Eye (tissue), 1 donor: ENCODE measurements at places on chromosomes 5 and 9.

DNA sequence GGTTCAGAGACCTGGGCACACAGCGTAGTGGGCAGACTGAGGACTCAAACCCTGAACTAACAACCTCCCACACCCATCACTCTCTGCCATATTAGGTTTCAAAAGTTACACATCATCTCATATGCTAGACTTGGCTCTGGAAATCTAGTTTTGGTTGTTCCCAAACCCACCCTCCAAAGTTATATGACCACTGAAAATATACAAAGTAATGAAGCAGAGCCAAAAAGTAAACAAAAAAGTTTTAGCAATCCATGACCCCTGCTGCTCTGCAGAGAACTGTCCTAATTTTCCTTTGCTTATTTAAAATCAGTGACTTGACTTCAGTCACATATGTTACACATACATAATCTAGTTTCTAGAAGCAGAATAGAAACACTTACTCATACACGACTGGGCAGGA, 155.6 kb upstream of the TAS2R1 start:
- no peak for DNase-seq

- DNase-seq: no peak
These were observed 38.2 kb downstream of the COL5A1 start for GRCh38 chr9:134679616-134680392.

- peak; percentile 35 for DNase-seq
These were observed 455.0 kb upstream of the ACTBL2 start for GRCh38 chr5:57937501-57938173.

DNA sequence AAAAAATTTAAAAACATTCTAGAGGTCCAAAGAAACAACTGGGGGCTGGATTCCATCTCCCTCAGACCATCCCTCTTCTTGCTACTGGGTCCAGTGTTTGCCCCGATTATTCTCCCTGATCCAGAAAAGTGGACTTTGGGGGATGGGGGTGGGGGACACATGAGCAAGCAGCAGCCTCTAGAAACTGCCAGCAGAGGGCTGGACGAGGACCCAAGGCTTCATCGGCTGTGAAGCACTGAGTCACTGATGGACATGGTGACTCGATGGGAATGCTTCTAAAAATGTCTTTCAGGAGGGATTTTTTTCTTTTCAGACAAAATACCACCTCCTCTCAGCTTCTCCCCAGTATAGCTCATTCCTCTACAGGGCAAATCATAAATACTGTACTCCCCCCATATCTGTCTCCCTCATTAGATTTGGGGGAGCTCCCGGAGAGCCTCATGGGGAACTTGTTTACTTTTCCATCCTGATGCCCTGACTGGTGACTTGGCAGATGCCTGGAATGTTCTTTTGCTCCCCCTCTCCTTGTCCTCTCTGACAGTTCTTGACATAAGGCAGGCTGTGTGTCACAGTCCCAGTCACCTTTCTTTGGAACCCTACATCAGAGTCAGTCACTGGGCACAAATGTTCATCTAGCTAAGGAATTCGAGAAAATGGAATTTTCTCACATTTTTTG, 67.2 kb upstream of the STC2 start:
- DNase-seq: no peak

- no peak for DNase-seq
These were observed 23.4 kb upstream of the GPX8 start for GRCh38 chr5:55136521-55136920.

DNA sequence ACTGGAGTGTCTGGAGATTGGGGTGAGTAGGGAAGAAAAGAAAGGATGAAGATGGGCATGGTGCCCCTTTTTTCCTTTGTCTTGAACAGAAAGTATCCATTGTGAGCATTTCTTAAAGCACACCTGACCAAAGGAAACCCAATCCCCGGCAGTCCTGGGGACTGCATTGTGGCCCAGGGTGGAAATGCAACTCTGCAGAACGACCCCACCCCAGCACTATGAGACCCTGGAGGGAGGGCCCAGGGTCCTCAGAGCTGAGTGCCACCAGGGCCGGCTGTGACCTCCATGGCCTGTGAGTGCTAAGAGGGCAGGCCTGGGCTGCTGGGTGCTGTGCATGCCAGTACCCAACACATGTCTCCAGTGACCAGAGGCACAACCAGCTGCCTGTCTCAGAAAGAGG, 18.5 kb downstream of the EEIG1 start:
- no peak for DNase-seq

GRCh38 chr9:2053883-2054845, 39.0 kb downstream of the SMARCA2 start:
- DNase-seq: no peak

DNA sequence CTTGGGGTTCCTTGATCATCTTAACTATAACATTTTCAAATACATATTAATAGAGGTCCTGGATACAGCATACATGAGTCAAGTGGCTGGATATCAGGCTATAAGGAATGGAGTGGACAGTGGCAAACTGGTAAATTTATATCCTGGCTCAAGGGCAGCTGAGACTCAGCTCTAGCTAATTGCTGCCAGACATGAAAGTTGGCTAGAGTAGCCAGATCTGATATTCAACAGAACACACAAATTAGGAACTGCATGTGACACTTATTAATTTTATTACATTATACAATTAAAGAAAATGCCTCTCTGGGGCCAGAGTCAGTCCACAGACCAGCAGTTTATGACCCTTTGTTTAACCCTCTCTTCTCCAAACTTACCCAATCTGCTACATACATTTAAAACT, 206.5 kb downstream of the KCTD16 start:
- DNase-seq: no peak

DNA sequence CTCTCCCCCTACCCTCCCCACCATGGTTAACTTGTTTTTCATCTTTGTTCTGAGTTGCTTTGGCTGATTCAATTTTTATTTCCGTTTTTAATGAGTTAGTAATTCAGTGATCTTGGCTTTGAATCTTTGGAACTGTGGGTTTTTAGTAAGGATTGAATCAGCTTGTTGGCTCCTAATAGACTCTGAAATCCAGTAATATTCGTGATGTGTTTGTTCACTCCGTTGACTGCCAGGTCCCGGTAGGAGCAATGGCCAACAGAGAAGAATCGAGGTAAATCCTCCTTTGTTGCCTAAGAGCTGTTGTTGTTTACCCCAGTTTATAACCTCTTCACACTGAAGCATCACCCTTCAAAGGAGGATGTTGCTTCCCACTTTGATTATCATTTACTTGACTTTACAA, 92.7 kb downstream of the PCSK1 start:
- no peak for DNase-seq

GRCh38 chr9:14027116-14027800, 286.7 kb downstream of the NFIB start:
- peak; percentile 28 for DNase-seq

GRCh38 chr5:100668511-100668910, 133.3 kb downstream of the FAM174A start:
- DNase-seq: no peak

- no peak for DNase-seq
These were observed 120.7 kb downstream of the DOCK8 start for GRCh38 chr9:335373-335772.

DNA sequence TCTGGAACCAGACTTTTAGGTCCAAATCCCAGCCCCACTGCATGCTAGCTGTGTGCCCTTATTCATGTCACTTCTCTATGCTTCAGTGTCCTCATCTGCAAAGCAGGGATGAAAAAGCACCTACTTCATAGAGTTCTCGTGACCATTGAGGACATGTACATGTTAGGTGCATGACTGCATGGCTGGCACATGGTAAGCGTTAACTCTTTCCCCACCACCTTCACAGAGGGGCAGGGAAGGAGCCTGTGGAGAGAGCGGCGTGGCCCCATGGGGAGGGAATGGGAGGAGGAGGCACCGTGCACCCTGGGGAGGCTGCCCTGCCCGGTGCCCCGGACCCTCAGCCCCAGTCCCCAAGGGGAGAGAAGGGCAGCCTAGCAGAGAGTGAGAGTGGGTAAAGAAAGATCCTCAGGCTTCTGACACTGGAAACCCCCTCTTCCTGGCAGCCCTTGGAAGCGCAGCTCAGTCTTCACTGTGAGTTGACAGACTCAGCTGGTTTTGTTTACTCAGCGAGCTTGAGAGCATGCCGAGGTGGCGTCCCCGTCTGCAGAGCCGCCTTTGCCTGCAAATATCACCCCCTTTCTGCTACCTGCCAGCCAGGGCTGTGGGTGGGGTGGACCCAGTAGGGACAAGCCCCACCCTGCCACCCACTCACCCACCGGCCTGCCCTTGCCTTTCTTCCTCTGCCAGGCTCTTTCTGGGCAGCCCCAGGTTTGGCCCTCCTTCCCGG, 10.6 kb upstream of the ANGPTL2 start:
- peak; percentile 54 for DNase-seq

- no peak for DNase-seq
These were observed 179.6 kb upstream of the SGCD start for GRCh38 chr5:156147261-156147943.

- no peak for DNase-seq
These were observed 11.4 kb downstream of the CEP72 start for GRCh38 chr5:623531-623930.

DNA sequence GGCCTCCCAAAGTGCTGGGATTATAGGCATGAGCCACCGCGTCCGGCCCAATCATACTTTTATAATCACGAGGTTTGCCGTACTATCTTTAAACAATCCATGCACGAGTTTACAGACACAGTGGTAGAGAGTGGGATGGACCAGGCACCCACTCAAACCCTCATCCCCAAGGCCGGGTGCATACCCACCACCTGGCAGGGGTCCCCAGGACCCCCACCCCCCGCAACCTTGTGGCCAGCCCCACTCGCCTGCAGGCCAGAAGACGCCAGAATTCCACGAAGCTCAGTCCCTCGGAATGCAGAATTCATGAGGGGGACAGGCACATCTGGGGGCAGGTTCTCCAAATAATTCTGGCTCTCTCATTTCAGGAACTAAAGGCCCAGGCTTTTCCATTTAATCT, 17.1 kb downstream of the NACC2 start:
- no peak for DNase-seq

GRCh38 chr5:94467954-94468930, 150.2 kb downstream of the KIAA0825 start:
- DNase-seq: no peak

- DNase-seq: no peak
These were observed 52.7 kb downstream of the AK8 start for GRCh38 chr9:132825430-132825829.

DNA sequence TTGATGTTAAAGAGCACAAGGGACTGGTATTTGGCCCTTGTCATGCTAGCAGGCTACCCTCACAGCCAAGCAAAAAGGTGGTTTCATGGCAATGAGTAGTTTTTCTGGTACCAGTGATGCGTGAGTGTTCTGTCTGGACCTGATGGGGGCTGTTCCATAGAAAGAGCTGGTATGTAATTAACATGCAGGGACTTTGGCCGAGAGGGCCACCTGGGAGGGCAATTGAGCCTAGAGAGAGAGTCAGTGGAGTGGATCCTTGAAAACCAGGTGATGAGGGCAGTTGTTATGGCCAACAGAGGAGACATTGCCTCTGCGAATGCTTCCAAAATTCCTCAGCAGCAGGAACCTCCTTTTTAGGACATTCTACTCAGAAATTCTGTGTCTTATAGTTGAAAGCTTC, 383.3 kb downstream of the PSAT1 start:
- DNase-seq: no peak

DNA sequence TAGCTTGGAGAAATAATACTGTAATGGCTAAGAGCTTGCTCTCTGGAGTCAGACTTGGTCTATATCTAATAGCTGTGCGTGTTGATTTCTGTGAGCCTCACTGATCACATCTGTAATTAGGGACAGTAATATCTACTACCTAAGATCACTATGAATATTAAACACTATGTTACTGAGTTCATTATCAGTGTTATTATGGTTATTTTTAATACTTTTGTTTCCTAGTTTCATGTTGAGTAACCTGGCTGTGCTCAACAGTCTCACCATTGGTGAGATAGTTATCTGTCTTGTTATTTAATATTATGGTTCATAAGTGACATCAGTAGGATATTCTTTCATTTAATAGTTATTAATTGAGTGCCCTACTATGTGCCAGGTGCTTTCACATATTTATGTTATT, 22.4 kb upstream of the CAVIN4 start:
- no peak for DNase-seq

DNA sequence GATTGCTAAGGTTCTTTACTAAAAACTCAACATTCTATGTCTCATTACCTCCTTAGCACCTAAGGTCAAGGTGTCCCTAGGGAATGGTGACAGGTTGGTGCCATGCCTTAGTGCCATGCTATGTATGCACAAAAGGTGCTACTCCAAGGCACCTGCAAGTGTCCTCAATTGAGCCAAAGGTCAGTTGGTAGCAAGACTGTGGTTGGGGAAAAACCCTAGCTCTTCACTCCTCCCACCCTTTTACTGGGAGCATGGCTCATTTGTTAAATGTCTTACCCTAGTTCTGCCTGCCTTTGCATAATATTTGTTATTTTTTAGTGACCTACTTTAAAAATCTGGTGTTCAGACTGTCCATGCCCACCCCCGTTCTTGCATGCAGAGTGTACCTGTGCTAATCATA, 17.0 kb downstream of the ACO1 start:
- DNase-seq: no peak

- DNase-seq: peak; percentile 77
These were observed 2.0 kb downstream of the PITX1 start for GRCh38 chr5:135031813-135032694.

- DNase-seq: no peak
These were observed 36.4 kb downstream of the PTCH1 start for GRCh38 chr9:95480346-95480745.

GRCh38 chr9:100579665-100580064, 1.8 kb downstream of the CAVIN4 start:
- no peak for DNase-seq

GRCh38 chr9:85108229-85108628, 438.7 kb downstream of the NTRK2 start:
- no peak for DNase-seq

DNA sequence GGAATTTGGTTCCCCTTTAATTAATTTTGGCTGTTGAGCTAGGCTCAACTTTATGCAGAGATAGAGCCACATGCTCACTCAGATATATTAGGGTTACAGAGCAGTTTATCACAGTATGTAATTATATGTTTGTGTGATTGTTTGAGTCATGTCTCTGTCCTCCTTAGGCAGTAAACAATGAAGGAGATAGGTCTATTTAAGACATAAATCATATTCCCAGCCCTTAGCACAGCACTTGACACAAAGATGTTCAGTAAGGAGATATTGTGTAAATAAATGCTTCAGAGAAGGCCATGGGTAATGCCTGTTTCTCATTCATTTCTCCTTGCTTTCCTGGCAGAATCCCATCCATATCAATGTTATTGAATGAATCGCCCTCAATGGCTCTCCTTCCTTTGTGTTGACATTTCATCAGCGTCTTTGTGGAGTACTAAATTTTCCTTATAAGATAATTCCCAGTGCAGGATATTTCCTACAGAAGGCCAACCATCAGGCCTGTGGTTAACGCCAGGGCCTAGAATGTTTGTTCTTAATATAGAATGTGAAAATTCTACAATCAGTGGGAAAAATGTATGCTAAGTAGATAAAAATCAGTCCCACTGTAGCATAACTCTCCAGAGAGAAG, 408.0 kb downstream of the EBF1 start:
- no peak for DNase-seq
